Activated CD4-positive, alpha-beta T cell treated with anti-CD3 and anti-CD28 coated beads for 1 hour (primary cell): ENCODE measurements at places on chromosomes 11 and 22.

GRCh38 chr11:68756171-68756766 lies 4.9 kb upstream of the TESMIN start:
- no peak for DNase-seq

GRCh38 chr22:50446708-50447575 lies 27.9 kb downstream of the SBF1 start:
- DNase-seq = no peak

DNA sequence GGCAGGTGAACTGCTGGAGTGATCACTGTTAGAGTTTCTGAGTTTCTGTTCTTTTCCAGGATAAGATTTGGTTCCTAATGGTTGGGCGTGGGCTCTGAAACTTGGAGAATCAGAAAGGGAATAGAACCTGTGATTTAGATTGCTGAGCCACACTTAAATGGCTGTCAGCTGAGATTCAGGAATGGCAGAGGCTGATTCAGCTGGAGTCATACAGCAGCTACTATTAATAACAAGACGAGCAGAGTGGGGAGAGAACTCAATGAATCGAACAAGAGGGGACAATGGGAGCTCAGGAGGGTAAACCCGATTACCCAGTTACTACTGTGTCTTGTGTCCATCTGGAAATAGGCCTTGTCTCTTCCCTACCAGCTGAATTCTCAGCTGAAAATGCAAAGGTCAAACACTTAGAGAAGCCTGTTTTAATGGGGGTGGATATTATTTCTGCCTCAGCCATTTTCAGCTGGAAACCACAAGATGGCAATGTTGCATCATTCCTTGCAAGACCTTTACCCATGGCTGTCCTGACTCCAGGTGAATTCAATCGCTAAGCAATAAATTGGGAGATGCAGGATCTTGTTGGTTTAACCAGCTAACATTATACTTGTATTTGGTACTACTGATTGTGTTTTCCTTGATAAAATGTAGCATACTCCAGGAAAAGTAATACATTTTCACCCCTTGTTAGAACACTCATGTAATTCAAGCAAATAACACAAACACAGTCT lies 104.5 kb upstream of the RAG2 start:
- no peak for DNase-seq

GRCh38 chr22:39554151-39554550 lies 16.4 kb upstream of the CACNA1I start:
- no peak for DNase-seq

DNA sequence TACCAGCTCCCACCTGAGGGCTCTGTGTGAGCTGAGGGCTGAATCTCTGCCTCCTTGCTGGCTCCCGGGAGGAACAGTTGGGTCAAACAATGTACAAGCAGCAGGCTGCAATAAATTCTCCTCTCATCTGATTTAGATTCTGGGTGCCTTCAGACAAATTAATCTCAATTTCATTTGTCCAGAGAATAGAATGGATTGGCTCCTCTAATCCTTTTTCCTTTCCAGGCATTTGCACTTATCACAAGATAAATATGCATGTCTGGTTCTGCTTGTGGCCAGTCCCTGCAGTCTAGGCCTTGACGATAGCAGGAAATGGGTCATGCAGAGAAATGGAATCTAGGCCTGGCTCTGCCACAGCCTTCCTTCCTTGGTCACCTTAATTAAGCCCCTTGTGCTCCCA lies 28.7 kb downstream of the UPB1 start:
- no peak for DNase-seq
